ENCODE measurements at places on chromosomes 12 and 14.

GRCh38 chr12:47134005-47134404 lies 54.2 kb upstream of the AMIGO2 start:
- no peak for DNase-seq

DNA sequence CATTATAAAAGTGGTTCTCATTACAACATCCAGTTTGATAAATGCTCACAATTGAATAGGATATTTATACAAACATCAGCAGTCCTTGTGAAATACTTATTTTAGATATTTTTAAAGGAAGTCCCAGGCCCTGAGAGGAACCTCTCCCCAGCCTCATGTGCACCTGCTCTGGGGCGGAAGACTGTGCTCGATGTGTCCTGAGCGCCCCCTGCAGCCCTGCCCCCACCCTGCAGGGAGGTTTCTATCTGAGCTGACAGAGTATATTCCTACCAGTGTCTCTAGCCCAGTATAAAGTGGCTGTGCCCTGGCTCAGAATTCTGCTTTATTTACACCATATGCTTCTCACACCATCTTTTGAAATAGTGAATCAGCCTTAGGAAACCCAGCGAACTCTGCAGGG lies 1349.1 kb downstream of the TMEM121 start:
- peak; percentile 52 for DNase-seq

DNA sequence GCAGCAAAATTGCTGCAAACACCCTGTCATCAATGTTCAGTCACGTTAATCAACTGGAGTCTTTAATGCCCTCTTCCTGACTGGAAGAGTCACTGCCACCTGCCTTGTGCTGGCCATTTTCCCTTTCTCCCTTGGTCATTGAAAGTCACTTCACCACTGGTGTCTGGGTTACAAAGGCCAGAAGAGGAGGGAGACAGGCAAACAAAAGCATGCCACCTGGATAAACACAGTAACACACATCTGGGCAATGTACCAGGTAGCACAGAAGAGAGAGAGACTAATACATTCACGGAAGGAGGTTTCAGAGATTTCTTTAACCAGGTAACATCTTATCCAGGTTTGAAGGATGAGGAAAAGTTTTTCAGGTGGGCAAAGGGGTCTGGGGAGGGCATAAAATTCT lies 32.7 kb downstream of the GPHB5 start:
- DNase-seq: no peak

GRCh38 chr14:99123208-99123870 lies 148.7 kb downstream of the BCL11B start:
- DNase-seq: no peak

DNA sequence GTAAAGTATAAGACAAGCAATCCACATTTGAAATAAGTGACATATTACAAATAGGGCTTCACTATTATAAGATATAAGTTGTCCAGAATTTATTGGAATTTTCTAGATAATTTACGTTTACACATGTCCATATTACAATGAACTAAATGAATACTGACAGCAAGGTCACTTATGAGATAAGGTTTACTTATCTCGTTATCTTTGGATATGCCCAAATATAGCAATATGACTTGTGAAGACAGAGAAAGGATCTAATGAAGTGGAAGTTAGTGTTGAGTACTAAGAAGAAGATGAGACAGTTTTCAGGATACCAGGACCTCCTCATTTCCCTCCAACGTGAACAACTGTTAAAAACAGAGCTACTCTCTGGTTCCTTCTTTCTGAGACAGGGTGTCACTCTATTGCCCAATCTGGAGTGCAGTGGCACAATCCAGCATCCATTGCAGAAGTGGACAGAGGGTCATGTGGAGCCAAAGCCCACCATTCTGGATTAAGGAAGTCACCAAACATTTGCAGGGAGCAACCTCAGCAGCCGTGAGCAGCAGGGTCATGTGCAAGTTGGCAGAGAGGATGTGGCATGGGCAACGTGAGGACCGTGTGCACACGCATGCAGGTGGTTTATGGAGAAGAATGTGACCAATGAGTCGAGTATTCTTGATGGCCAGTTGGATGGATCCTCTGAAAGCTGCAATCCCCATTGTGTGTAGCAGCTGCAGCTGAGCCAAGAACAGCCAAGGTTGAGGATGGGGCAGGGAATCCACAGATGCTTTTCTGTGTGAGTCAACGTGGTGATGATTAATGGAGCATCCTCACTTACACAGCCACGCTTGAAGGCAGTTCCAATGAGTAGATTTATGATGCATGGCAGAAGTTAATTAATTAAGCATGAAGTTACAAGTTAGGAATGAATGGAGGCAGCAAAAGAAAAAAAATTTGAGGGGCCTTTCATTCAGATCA lies 111.0 kb downstream of the BICD1 start:
- no peak for DNase-seq
